ENCODE measurements at places on chromosomes 2 and 18. TPM values are rescaled to one million over a fixed set of nuclear protein-coding genes. Genes with fewer than 3 reads are reported as not detected.

The LYG2 gene
- not detected for total RNA-seq

The BAZ2B gene
- total RNA-seq = 8.2 TPM

The NT5DC4 gene
- not detected for total RNA-seq

The DOCK10 gene
- total RNA-seq = 191 TPM

The CDH7 gene
- total RNA-seq = not detected

The TRAK2 gene
- total RNA-seq = 19.8 TPM

The CIDEA gene
- total RNA-seq = not detected

The SLC23A3 gene
- 1.6 TPM for total RNA-seq

The HAUS1 gene
- total RNA-seq = 57.9 TPM

The APCDD1 gene
- not detected for total RNA-seq

DNA sequence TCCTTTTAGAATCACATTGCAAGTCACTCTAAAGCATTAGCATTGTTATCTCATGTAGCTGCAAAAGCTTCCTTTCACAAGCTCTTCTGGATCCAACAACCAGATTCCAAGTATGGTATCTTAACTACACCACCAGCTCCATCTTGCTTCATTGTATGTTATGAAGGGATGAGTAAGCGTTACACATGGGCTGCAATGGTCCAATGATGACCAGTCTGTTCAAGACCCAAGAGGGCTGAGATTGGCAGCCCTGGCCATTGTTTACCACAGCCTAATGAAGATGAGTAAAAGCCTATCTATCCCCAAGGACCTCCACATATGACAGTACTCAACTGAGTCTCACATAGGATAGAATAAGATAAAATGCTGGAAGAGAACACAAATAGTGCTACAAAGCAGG lies 6.3 kb downstream of the CFLAR start:
- DNase-seq = peak; percentile 33

DNA sequence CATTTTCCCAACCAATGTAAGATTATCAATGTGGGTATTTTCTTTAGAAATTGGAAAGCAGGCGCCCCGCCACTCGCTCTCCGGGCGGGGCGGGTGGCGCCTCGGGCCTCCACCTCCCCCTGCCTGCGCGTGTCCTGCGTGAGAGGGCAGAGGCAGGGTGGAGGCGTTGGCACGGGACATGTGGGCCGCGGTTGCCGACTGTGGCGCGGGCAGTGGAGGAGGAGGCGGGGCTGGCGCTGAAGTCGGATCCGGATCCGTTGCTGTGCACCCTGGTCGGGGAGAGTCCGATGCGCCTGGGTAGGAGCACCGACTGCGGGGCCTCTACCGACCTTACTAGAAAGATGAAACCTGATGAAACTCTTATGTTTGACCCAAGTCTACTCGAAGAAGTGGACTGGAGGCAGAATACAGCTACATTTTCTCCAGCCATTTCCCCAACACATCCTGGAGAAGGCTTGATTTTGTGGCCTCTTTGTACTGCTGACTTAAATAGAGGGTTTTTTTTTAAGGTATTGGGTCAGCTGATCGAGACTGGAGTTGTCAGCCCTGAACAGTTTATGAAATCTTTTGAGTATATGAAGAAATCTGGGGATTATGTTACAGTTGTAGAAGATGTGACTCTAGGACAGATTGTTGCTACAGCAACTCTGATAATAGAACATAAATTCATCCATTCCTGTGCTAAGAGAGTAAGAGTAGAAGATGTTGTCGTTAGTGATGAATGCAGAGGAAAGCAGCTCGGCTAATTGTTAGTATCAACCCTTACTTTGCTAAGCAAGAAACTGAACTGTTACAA lies 37.9 kb downstream of the PMS1 start:
- no peak for DNase-seq

DNA sequence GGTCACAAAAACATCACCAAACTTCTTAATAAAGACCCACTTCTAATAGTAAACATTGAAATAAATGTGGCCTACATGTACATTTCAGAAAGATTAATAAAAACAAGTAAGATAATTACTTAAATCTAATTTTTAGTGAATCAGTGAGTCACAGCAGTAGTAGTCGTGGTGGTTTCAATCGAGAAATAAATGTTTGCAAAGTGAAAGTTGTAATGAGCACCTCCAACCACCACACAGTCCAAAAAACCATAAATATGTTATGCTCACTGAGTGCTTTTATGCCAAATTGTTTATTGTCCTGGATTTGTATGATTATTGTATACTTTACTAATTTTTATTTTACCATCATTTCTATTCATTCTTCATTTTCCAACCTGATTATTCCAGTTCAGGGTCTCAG lies 61.8 kb upstream of the SPOPL start:
- DNase-seq = no peak

GRCh38 chr2:87403893-87404175 lies 344.1 kb upstream of the PLGLB2 start:
- DNase-seq = no peak

DNA sequence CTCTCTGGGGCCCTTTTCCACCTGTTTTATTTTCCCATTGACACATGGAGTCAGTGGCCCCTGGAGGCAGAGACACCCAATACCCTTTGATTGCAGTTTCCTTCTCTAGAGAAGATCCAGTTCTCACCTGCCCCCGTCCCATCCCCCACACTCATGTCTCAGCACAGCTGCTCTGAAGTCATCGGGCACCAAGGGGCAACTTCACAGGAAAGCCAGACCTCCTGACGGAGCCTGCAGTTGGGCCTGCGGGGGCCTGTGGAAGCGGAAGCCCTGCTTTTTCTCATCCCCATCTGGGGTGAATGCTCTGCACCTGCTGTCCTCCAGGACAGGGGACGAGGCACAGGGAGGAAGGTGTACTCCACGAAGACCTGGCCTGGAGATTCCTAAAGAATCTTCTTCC lies 308.3 kb upstream of the EPAS1 start:
- DNase-seq = no peak

DNA sequence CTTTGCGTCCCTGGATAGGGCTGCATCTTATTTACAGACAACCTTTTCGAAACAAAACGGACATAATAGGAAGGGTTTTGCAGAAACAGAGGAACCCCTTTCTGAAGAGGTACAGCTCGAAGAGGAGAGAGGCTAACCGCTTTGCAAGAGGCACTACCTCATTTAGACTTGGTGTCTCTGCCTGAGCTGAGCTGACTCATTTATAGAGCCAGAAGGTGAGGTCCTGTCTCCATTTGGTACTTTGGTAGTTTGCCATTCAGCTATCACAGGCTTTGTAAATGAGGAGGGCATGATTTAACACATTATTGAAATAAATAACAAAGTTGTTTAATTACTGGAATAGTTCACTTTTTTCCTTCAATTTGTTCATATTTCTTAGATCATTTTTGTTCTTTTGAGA lies 2.2 kb upstream of the NXPH2 start:
- DNase-seq = no peak

DNA sequence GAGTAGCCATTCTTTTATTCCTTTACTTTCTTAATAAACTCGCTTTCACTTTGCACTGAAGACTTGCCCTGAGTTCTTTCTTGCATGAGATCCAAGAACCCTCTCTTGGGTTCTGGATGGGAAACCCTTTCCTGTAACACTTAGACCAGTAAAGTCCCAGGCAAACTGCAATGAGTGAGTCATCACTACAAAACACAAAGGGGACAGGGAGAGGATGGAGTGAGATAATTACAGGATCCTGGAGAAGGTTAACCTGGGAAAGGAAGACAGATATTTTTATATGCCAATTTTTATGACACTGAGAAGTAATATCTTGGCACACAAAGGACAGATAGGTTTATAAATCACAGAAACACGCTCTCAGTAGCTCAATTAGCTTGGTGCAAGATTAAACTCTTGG lies 48.7 kb downstream of the EHD3 start:
- no peak for DNase-seq

GRCh38 chr2:216018709-216019108 lies 5.4 kb upstream of the MREG start:
- DNase-seq = no peak

GRCh38 chr2:189454009-189454408 lies 12.7 kb downstream of the WDR75 start:
- DNase-seq = no peak

DNA sequence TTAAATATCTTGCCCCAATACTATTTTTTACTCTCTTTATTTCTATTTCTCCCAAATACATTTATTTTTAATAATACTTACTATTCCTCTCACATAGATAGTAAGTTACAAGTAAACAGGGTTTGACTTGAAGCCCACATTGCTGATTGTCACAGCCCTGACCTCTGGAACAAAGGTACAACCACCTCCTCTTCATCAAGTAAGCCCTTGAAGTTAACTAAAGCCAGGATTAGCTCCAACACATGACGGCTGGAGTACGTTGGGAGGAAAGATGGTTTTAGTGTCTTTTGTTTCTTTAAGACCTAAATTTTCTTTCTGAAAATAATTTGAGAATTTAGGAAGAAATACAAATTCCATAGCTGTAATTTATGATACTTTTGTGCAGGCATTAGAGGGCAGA lies 949 bp downstream of the MYOM1 start:
- no peak for DNase-seq

DNA sequence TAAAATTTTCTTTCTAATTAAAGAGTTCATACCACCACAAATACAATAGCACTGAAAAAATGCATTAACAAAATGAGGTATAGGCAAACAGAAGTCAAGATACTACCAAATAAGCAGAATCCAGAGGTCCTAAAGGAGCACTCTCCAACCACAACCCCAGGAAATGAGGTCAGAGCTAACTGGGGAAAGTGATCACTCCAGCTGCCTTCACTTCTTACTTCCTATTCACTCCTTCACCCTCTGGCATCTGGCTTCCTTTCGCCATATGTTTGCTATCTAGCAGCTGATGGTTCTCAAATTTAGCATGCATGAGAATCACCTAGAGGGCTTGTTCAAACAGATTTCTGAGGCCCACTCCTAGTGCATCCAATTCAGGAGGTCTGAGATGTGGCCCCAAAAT lies 212.6 kb upstream of the ACVR2A start:
- no peak for DNase-seq

DNA sequence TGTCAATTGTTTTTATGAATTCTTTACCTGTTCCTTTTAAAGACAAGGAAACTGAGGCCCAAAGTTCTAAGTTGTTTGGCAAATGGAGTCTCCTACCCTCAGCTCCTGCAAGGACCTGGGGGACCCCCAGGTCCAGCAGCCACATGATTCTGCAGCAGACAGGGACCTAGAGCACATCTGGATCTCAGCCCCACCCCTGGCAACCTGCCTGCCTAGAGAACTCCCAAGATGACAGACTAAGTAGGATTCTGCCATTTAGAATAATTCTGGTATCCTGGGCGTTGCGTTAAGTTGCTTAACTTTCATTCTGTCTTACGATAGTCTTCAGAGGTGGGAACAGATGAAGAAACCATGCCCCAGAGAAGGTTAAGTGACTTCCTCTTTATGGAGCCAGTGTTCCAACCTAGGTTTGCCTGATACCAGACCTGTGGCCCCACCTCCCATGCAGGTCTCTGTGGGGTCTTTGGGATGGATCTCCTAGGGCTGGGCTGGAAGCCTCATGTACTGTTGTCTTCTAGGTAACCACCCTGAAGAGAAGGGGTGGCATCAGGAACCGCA lies 5.6 kb upstream of the CENPA start:
- no peak for DNase-seq

DNA sequence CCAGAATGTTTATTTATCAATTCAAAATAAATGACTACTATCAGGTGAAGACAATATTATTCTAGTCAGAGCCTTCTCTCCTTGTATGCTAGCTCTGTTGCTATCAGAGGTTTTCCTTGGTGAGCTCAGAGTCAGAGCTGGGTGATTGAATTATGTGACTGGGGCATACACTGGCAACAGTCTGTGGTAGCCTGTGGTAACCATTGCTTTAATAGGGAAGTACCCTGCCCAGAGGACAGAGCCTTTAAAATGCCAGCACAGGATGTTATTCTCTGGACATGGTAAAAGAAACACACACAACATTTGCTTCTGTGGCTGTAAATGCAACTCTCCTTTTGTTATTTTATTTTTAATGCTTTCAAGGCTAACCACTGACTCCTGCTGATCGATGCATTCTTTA lies 124.7 kb downstream of the PPP1R1C start:
- no peak for DNase-seq

DNA sequence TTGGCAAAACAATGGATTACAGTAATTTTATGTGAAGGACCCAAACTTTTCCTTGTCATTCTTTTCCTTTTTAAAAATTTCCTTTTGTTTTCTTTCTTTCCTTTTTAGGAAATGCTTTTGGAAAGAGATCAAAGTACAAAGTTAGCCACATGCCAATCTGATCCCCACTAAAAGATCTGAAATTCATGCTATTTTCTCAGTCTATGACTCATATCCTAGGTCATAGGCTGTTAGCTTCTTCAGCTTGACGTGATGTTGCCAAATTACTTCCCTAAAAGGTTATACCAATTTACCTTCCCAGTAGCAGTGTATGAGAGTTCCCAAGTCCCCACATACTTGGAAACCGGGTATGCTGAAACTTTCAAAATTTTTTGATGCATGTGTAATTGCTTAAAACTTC lies 355.3 kb downstream of the INSIG2 start:
- DNase-seq = no peak

Data from activated CD8-positive, alpha-beta T cell treated with anti-CD3 and anti-CD28 coated beads for 36 hours (primary cell).